ENCODE measurements at places on chromosomes 11 and 22.

- DNase-seq = no peak
Measured at GRCh38 chr11:122791836-122792235, 46.5 kb upstream of the CRTAM start.

- DNase-seq = no peak
Measured at GRCh38 chr11:67355023-67355793, 1.9 kb upstream of the POLD4 start.

DNA sequence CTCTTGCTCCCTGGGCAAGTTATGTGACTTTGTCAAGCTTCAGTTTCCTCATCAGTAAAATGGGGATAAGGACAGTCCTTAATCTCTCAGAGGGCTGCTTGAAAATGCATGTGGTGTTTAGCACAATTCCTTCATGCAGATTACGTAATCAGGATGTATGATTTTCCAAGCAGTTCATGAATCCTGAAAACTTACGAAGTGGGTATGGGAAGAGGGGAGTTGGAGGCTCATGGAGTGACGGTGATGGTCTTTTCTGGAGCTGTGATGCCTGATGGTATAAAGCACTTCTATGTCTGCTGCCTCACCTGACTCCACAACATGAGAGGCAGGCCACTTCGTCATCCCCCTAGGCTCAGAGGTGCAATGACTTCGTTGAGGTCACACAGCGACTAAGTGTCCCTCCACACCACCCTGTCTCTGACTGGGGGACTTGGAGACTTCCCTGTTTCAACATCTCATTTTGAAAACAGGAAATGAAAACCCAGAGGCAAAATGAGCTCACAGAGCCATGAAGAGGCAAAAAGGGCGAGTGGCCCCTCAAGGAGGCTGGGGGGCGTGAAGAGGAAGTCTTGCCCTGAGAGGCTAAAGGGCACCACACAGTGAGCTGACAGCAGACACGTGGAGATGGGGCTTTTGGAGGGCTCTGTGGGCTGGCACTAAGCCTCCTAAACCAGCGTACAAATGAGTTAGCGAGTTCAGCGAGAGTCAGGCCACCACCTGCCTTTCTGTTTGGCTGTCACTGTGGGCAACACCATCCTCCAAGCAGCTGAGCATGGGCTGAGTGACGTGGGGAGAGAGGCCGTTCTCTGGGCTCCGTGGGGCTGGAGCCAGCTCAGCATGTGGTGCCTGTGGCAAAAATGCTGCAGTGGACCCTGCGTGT is 10.1 kb downstream of the MCM5 start:
- no peak for DNase-seq

- peak; percentile 31 for DNase-seq
Measured at GRCh38 chr22:41919357-41920224, 4.7 kb upstream of the SHISA8 start.

DNA sequence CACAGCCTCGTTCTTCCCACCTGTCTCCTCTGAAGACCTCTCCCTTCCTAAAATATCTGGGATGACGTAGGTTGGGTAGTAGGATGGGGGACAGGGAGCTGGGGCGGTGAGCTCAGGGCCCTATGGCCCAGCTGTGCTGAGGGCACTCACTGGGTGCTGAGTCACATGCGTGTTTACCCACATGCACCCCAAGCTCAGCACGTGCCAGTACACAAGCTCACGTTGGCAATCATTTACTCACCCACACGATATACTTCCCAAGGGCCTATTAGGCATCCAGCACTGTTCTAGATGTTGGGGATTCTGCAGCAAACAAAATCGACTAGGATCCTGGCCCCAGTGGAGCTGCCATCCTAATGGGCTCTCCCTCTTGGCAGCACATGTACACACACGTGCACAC is 28.7 kb downstream of the ARAP1 start:
- no peak for DNase-seq

DNA sequence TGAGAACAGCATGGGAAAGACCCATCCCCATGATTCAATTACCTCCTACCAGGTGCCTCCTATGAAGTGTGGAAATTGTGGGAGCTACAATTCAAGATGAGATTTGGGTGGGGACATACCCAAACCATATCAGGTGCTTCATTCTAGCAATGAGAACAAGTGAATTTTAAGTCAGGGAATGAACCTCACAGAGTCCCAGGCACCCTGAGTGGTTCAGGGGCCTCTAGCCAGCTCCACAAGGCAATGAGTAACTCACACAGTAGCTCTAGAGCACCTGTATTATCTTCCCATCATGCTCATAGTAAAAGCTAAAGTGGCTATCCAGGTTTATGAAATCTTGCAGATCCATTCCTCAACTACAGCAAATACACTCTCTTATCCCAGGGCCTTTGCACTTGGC is 13.1 kb upstream of the ACCSL start:
- no peak for DNase-seq

GRCh38 chr11:96095884-96096303 is 172.0 kb upstream of the MTMR2 start:
- DNase-seq = peak; percentile 30

DNA sequence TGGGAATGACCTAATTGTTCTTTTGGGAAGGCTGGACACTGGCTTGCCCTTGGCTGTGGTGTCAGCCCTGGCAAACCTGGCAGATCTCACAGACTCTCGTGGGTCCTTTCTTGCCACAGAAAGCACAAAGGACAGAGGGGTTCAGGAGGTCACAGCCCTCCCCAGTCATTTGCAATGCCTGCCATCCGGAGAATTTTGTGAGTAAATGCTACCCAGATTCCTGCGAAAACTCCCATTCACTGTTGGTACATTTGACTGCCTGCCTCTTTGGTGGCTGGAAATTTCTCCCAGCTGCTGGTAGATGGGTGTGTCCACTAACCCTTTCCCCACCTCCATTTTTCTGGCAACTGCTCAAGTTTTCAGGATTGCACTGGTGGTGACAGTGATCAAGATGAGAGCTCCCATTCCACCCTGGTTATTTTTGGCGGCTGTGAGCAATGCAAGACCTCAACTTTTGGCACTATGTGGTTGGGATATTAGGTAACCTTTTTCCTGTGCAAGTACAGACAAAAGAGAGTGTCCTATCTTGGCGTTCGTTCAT is 155.7 kb downstream of the NAV2 start:
- no peak for DNase-seq

- DNase-seq = no peak
Measured at GRCh38 chr11:76661834-76662434, 8.6 kb downstream of the LRRC32 start.

DNA sequence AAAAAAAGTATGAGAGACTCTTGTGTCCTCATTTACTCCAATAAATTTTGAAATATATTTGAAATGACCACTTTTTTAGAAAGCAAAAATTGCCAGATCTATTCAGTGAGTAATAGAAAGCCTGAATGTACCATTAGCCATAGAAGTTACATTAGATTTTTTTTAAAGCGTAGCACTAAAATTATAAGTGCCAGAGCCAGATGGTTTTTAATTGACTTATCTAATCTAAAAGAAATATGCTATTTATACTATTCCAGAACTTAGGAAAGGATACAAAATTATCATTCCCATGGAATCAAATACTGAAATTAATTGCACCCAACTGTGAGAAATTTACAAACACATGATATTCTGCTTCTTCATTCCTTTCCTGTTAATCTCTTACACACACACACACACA is 64.4 kb upstream of the SLC17A6 start:
- no peak for DNase-seq

DNA sequence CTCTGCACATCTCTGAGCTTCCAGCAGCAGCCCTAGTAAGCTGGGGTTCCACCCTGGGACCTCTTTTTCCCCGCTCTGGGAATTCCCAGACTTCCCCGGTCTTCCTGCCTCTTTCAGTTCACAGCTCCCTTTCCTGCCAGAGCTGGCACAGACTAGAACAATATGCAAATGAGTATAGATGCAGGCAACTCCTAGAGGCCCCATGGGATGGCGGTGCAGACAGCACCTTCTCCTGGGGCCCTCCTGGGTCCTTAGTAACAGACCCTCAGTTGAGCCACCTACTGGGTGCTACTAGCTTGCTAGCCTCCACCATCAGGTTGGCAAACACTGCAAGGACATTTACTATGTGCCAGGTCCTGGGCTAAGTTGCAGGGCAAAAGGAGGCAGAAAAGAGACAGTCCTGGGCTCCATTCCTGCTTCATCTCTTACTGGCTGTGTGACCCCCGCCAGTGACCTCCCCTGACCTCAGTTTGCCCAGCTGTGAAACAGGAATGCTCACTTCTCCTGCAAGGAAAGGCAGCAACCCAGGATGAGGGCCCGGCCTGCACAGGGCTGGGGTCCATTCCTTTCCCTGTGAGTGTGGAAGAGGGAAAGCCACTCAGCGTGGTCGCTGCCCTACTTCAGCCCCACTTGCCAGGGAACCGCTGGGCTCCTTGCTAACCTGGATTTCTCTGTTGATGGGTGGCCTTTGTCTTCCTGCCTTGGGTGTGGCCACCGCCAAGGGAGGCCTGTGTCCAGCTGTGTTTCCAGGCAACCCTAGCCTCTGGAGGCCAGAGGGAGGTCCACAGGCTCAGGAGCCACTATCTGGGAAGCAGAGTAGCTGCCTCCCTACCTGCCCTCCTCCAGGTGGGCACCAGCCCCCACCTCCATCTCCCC is 7.3 kb downstream of the RELT start:
- DNase-seq = no peak

DNA sequence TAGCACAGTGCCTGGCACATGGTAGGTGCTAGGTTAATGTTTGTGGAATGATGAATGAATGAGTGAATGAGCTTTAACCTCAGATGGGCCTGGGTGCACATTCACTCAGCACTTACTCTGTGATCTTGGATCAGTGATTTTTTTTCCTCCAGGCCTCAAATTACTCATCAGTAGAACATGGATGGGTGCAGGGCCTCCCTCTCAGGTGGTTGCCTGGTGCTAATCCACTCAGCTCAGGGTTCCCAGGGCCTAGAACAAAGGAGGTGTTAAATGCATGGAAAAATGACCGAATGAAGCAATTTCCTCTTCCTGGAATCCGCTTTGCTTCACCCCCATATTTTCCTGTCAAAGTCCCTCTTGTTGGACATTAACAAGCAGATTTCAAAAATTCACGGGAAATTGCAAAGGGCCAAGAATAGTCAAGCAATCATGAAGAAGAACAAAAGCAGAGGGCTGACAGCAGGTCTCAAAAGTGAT is 93.5 kb downstream of the MYEOV start:
- DNase-seq = no peak

GRCh38 chr22:31490496-31490925 is 869 bp upstream of the EIF4ENIF1 start:
- DNase-seq = peak; percentile 32

DNA sequence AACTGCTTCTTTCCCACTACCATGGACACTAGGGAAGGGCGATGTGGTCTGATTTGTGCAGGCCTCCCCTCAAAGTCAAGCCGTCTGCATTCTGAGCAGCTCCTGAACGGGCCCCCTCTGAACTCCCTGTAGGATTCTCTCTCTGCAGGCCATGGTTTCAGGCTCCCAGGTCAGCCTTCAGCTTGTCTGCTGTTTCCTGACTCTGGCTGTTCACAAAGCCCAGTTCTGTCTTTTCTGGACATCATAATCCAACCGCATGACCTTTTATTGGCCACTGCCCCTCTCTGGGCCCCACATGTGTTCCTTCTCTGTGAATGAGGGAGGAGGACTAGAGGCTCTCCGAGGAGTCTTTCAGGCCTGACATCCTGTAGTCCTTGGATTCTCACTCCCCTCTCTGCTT is 161.0 kb downstream of the FEZ1 start:
- no peak for DNase-seq

DNA sequence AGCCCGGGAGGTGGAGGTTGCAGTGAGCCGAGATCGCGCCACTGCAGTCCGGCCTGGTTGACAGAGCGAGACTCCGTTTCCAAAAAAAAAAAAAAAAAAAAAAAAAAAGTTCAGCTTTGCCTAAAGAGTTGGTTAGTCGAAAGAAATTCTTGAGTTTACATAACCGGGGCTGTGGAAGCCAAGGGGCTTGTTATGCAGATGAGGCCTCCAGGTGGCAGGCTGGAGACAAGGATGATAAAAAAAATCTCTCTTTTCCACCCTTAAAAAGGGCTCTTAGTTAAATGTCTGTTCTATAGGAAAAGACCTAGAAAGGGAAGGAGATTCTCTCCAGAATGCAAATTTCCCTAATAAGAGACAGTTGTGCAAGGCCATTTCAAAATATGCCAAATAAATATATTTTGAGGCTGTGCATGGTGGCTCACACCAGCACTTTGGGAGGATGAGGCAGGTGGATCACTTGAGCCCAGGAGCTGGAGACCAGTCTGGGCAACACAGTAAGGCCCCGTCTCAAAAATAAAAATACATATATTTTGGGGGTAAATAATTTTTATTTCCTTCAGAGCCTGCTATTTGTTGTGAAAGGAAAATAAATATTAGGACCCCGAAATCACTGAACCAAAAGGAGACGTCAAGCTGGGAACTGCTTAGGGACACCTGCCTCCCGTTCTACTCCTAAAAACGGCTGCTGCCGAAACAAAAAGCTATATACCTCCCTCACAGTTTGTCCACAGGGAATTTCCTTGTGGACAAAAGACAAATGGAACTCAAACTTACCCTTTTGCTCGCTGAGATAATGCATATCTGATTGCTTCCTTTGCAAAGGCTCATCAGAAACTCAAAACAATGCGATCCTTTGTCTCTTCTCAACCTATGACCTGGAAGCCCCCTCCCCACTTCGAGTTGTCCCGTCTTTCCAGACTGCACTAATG is 2.4 kb upstream of the IFITM2 start:
- peak; percentile 71 for DNase-seq

- no peak for DNase-seq
Measured at GRCh38 chr11:69430566-69430965, 50.9 kb upstream of the LINC01488 start.

DNA sequence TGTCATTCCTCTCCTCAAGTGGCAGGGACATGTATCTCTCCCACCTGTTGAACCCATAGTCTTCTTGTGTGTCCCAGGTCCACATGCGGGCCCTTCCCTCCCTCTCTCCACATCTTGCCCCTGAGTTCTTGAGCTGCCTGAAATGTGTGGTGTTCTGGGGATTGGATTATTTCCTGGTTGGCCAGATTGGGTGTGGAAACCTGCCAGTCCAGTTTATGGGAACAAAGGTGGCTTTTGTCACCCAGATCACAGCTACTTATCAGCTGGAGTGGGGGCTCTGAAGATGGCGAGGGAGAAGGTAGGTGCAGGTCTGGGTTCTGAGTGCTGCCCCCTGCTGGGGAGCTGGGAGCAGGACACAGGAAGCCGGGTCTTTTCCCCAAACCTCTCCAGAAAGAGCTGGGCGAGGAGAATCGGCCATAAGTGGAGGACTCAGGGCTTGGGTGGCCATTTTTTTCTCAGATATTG is 14.2 kb downstream of the DTX4 start:
- peak; percentile 87 for DNase-seq

DNA sequence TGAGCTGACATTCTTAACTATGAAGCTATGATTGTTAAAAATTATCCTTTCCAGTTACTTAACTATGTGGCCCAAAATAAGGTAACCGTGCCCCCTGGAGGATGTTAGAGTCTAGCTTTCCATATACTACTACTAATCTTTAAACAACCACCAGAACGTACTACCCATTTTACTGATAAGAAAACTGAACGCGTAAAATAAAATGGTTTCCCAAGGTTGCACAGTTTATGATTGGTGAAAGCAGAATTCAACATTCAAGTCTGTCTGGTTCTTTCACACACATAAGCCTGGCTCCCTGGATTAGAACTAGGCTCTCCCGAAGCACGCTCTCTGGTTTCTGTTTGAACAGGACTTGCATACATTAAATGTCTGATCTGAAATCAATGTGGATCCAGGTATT is 437.8 kb upstream of the CCDC90B start:
- peak; percentile 54 for DNase-seq

Measured in ELF-1 (cell line).